Erythroblast (primary cell): ENCODE measurements at places on chromosomes 5 and 9.

DNA sequence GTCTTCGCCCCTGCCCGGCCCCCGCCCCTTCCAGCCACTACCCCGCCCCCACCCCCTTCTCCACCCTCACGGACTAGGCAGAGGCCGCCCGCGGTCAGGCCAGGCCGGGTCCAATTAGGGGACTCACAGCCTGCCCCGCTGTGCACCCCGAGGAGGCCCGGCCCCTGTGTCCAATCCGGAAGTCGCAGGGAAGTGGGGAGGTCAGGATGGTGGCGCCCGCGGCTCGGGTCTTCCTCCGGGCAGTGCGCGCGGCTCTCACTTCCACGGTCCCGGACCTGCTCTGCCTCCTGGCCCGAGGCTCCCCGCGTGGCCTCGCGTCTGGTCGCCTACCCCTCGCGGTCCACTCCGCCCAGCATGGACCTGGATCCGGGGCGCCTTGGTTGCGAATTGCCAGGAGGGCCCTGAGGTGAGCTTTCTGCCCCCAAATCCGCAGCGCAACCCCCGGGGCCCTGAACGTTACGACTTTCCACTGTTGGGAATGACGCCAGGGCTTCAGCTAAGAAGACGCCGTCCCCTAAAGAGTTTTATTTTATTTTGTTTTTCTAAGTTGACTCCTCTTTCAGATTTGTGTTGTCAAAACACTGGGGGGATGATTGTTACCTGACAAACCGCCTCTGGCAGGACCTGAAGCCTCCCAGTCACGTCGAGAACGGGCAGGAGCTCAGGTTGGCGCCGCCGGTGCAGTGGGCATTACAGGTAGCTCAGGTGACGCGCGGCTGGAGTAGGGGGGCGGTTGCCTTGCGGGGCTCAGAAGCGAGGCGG is 763 bp upstream of the IRX2 start:
- no peak for DNase-seq

- no peak for DNase-seq
Observed at GRCh38 chr9:4196376-4196775, 103.5 kb downstream of the GLIS3 start.

- no peak for DNase-seq
Observed at GRCh38 chr5:124285071-124285470, 461.4 kb downstream of the ZNF608 start.

- DNase-seq, result no peak
Observed at GRCh38 chr9:89498852-89499480, 1.1 kb upstream of the SEMA4D start.

- no peak for DNase-seq
Observed at GRCh38 chr5:149412783-149413476, 33.8 kb upstream of the IL17B start.

DNA sequence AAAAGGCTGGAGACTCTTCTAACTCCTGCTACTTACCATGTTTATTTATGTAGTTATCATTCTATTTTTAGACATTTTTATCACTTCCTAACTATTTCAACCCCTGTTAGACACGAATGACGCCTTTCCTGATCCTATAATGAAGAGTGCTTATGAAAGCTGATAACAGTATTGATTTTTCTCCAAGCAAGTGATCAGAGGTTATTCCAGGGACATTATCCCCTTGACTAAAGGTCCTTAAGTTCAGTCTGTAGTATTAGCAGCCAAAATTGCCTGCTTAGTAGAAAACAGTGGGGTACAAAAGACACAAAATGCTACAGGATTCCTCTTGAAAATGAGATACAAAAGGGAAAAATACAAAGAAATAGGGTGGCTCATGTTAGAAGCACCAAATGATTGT is 235.6 kb downstream of the DNAH5 start:
- DNase-seq, result no peak

DNA sequence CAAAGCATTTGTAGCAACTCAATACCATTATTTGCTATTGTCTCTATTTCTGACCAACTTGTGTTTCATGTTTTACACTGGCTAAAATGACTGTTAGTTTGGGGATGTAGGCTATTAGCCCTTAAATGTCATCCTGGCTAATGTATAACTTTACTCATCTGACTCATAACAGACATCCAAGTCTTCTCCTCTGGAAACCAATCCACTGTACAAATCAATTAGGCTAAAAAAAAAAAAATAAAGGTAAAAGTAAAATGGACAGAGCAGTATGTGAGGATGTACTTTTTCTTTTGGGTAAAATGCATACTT is 20.6 kb downstream of the MEGF9 start:
- DNase-seq, result no peak

DNA sequence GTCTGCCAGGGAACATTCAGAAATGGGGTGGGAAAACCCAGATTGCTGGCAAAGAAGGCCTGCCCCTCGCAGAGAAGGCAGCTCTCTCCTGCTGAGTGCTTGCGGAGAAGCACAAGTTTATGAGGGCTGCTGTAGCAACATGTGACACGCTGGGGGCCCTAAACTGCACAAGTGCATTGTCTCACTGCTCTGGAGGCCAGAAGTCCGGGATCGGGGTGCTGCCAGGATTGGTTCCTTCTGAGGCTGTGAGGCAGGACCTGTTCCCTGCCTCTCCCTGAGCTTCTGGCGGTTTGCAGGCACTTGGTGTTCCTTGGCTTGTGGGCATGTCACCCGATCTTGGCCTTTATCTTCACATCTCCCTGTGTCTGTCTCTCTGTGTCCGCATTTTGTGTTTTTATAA is 75.6 kb upstream of the NEURL1B start:
- no peak for DNase-seq

DNA sequence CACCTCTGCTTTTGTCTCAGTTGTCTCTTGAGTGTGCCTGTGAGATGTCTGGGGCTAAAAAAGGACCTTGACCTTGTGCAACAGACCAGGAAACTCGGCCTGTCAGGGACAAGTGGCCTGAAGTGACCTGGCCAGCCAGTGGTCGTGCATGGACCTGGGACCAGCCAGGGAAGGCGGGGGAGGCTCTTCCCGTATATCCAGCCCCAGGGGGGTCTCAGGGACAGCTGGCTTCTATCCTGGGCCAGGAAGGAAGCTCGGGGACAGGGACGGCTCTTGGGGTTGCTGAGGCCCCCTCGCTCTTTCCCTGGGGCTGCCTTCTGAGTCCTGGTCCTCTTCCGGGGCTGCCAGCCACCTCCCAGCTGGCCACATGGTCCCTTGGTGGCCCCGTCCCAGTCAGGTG is 3.2 kb upstream of the ADAMTSL2 start:
- no peak for DNase-seq

- DNase-seq, result no peak
Observed at GRCh38 chr5:142610176-142611001, 75.5 kb downstream of the FGF1 start.

GRCh38 chr5:135444881-135445280 is 2.3 kb downstream of the DCANP1 start:
- no peak for DNase-seq

DNA sequence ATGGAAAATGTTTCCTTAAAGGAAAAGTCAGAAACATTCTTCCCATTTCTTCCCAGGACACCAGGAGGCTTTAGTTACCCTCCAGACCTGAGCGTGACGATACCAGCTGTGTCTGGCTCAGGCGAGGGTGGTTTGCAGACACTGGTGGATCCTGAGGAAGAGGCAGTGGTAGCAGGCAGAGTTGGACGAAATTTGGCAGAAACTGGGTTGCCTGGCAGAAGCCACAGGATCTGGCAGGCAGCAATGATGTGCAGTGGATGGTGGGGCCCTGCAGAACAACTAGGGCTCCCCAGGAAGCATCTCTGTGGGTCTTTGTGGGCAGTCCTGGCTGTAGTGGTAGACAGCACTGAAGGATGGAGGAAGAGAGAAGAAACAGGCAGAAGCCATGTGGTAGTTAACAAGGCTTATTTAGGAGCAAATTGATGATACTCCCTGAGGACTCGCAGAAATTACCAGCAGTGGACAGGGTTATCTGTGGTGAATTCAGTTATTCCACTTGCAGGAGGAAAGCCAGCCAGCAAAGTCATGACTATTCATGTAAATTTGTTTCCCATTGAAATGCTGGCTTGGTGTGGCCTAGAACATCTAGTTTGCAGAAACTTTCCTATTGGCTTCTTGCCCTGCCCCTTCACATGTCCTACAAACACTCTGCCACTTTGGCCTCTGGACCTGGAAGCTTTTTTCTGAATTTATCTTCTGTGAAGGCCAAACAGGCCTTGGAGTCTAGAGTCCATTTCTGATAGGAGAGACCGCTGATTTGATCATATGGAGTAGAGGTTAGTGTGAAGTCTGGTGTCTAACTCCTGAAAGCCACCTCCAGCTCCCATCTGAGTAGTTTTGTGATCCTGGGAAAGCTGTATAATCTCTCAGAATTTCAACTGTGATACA is 212.0 kb downstream of the DMRT2 start:
- no peak for DNase-seq

DNA sequence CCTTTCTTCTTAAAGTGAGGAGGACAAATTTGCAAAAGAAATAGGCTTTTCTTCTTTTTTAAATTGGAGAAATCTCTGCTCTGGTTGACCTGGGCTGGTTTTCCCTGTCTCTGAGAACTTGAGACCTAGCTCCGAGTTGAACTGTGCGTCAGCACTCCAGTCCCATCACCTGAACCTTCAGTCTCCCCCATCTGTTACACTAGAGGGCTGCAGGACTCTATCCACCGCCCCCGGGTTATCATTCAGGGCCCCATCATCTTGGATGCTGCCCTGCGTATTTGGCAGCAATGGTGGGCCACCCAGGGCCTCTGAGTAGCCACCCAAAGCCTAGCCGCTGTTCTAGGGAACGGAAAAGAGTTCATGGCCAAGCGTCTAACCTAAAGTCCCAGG is 2.5 kb downstream of the FOXE1 start:
- DNase-seq, result no peak

- no peak for DNase-seq
Observed at GRCh38 chr5:80503641-80504040, 15.7 kb downstream of the FAM151B start.

DNA sequence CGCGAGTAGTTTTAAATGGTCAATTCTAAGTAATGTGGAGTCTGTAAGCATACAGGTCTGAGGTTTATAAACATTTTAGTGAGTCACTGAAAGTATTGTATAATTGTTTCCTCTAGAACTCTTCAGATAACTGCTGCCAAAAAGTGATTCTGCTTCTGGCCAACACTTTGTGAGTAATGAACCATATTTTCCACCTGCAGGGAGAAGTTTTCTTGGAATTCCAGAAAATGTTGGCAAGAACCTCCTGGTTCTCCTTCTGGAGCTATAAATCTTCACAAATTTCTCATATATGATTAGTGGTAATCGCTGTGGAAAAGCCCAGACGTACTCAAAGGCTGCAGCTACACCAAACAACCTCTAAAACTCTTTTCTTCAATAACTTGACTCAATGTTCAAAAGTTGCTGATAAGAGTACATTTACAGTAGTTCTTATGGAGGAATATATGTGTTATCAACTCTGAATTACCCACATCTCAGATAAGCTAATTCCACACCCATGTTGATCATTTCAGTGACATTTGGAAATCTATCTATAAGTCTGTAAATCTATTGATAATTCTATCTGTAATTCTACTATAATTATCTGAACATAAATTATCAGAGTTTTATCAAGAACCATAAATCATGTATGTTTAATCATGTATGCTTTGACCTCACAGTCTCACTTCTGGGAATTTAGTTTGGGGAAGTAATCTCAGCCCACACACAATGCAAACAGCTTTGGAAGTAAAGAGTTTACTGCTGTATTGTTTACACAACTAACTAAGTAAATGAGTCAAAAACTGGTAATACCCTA is 74.1 kb downstream of the FNBP1 start:
- DNase-seq, result no peak

GRCh38 chr9:85703398-85703797 is 38.4 kb downstream of the AGTPBP1 start:
- no peak for DNase-seq
